ENCODE measurements at places on chromosomes 11 and 22.

DNA sequence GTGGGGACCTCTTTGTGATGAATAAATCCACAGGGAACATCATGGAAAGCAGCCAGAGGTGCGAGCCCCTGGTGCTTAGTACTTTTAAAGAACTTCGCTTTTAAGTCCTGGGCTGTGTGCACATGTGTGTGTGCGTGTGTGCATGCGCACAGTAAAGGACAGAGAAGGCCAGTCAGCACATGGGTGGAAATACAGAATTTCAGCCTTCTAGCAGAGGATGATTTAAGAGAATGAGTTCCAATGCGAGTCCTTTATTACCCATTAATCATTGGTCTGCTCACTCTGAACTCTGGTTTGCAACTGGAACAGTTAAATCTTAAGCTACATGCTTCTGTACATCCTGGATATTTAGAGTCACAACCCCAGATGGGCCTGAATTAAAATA, 18.9 kb downstream of the TEAD1 start:
- no peak for DNase-seq

DNA sequence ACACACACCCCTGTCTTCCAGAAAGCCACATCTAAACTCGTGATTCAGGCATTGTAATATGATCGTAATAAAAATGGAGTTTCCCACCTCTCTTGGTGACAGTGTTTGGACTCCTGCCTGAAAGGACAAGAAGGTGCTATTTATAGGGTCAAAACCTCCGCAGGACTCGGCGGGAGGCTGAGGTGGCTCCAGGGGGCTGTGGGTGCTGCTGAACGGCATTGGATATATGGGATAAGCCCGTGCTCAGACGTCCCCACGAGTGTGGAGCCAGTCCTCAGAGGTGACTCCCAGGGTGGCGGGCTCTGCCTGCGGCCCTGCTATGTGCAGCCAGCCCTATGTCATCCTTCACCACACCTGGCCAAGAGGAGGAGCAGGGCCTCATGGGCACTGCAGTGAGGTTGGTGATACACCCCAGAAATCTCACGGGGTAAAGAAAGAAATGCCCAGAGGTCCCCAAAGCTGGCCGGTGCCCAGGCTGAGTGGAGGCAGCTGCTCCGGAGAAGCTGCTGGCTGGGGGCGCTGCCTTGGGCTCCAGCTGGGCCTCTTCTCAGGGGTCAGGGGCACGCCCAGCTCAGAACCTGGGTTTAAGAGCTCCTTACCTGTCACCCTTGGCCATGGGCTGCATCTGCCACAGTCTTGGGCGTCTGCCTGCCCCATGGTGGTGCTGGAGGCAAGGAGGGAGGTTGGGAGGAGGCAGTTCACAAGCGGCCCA, 5.1 kb upstream of the OSBPL5 start:
- DNase-seq = no peak

DNA sequence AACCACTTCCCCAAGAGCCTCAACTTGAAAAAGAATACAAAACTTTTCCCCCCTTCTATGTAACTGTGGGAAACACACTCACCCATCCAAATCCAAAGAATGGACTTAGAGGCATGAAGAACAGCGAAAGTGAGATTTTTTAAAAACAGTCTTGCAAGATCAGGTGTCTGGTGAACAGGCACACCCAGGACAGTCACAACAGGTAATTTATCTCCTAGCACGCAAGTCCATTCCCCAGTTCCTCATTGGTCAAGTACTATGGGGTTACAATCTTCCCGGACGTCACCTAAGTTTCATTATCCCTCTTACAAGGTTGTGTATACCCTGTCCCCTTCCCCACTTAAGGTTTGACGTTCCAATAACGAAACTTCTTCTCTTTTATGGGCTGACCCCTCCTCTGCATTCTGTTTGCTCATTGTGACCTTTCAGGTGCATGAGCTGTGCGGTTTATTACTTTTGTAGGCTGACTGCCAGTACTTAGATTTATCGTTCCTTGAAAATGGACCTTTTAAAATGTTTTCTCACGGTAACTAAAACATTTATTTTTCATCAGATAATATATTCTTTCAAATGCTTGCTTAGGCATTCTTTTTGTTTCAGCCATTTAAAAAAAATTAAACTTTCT, 1401.9 kb downstream of the FAM181B start:
- DNase-seq = no peak

GRCh38 chr22:25726241-25726640, 15.7 kb upstream of the MYO18B start:
- DNase-seq = no peak

DNA sequence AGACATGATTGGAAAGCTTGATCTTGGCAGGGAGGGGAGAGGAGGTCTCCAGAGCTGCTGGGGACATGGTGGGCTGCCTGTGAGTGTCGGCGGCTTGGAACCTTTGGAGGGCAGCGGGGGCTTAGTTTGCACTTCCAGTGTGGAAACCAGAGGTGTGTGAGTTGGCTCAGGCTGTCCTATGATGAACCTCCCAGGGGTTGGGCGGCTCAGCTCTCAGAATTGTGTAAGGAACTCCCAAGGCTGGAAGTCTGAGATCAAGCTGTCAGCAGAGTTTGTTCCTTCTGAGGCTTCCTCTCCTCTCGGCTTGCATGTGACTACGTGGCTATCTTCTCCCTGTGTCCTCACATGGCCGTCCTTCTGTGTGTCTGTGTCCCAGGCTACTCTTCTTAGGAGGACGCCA, 87.9 kb upstream of the B3GAT1 start:
- DNase-seq = no peak

DNA sequence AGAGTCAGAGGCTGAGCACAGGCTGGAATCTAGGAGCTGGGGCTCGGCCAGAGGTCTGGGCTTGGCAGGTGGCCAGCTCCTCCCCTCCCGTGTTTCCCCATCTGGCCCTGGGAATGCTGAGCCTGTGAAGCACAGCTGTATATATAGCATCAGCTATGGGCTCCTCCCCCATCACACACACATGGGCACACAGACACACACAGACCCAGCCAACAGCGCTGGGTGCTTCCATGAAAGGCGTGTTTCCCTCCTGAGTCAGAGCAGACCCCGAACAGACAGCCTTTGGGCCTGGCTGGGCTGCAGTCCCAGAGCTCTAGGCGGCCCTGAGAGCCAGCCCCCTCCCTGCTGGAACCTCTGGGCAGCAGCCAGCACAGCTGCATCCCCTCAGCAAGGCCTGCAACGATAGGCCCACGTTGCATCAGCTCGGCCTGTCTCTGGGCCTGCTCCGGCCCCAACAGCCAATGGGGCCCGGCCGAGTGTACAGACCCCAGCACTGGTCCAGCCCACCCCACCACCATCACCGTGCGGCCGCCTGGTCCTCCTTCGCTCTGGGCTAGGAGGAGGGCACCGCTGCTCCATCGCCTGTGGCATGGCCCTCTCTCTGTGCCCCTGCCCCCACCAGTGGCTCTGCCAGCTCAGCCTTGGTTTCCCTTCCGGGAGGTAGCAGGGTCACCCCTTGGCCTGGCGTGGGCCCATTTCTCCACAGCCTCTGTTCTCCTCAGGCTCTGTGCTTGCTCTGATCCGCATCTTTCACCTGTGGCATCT, 7.6 kb upstream of the SERPINH1 start:
- DNase-seq = peak; percentile 62

- no peak for DNase-seq
Measured at GRCh38 chr22:28582806-28583205, 96.8 kb downstream of the TTC28 start.

- no peak for DNase-seq
Measured at GRCh38 chr11:111886844-111887243, 7.5 kb downstream of the CFAP68 start.

DNA sequence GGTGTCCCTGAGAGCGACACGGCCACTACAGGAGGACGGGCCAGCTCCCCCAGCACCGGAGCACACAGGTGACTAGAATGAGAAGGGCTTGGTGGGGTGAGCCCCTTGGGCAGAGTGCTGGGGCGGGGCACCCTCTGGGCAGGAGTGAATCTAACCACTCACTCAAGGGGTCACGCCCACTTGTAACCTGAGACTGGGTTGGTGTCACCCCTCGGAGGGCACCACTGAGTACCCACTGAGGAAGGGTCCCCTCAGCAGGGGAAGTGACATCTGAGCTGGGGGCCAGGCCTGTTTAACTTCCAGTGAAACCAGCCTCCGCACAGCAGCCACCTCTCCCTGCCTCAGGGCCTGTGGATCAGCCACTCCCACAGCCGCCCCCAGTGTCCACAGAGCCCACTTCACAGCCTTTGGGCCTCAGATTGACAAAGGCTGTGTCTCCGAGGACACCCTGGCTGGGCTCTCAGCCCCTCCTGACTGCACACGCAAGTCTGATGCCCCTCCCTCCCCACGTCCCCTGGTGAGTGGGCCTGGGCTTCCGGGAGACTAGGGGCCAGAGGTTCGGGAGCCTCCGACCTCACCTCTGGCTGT, 5.6 kb downstream of the GATD1 start:
- DNase-seq = no peak

- no peak for DNase-seq
Measured at GRCh38 chr11:62146476-62147200, 22.8 kb downstream of the INCENP start.

DNA sequence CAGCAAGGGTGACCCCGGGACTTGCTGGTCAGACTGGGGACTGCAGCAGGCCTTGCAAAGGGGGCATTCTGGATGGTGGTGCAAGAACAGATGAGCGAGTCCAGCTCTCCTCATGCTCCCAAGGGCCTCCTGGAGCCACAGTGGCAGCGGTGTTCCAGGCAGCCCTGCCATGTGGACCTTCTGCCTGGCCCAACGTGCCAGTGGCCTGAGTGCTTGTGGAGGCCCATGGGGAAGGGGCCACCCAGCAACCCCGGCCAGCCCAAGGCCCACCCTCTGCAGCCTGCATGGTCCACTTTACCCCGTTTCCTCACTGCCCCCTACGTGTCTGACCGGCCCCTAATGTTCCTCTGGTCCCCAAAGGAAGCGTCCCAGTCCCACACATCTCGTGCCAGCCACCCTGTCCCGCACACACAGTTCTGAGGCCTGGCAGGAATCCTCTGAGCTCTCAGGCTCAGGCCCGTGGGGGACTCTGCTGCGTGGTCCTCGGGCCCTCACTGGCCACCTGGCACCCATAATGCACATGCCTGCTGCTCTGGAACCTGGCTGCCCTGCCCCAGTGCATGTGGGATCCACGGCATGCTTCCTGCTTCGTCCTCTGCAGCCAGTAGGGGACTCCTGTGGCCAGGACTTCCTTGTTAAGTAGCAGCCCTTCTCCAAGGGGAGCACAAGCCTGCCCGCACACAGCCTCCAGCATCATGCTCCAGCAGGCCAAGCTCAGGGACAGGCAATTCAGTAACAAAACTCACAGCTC, 85.5 kb downstream of the DGCR2 start:
- no peak for DNase-seq
